ENCODE measurements at places on chromosomes 5 and 9.
A peak's percentile ranks its signal among the peaks of the same experiment; 100 is the strongest.

DNA sequence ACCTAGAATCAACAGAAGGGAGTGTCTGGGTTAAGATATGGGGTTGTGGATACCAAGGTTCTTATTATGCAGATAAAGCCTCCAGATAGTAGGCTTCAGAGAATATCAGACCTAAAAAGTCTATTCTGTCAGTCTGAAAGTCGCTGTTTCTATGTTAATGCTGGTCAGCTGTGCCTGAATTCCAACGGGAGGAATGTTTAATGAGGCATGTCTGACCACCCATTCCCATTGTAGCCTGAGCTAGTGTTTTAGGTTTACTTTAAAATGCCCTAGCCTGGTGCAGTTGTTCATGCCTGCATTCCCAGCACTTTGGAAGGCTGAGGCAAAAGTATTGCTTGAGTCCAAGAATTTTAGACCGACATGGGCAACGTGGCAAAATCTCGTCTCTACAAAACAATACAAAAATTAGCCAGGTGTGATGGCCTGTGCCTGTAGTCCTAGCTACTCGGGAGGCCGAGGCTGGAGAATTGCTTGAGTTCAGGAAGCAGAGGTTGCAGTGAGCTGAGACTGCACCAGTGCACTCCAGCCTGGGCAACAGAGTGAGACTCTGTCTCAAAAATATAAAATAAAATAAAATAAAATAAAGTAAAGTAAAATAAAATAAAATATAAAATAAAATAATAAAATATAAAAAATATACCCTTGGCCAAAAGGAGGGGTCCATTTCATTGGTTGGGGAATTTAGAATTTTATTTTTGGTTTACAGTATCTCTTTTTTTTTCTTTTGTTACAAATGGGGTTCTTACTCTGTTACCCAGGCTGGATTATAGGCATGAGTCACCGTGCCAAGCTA, 7.8 kb upstream of the SOX30 start:
- DNase-seq: no peak

- no peak for DNase-seq
Observed at GRCh38 chr9:79403495-79403894, 168.3 kb upstream of the TLE4 start.

DNA sequence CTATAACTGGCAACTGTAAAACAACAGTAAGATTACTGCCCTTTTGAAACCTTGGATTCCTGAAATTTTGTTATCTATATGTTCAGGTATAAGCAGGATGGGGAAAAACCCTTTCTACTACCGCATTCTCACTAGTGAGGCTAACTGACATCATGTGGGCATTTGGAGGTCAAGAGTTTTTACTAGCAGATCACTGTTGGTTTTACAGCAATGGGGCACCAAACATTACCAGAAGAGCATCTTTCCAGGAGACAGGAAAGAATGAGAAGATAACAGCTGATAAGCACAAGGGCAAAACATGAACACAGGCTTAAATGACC, 20.9 kb upstream of the TTC33 start:
- DNase-seq: no peak

DNA sequence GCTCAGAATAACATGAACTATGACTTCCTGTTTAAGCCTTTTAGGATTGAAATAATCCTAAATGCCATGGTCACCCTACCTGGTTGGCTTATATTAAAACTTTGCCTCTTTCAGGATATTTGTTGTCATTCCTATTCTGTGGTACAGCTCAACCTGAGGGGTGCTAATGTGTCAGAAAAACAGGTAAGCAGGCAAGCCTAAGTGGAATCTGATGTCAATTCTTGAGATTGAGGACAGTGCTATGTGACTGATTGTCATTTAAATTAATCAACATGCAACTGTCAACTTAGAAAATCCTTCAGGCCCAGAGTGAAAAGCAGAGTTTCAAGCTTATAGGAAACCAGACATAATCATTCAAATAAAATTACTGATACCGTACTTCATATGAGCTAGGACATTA, 2.6 kb upstream of the RORB start:
- no peak for DNase-seq

DNA sequence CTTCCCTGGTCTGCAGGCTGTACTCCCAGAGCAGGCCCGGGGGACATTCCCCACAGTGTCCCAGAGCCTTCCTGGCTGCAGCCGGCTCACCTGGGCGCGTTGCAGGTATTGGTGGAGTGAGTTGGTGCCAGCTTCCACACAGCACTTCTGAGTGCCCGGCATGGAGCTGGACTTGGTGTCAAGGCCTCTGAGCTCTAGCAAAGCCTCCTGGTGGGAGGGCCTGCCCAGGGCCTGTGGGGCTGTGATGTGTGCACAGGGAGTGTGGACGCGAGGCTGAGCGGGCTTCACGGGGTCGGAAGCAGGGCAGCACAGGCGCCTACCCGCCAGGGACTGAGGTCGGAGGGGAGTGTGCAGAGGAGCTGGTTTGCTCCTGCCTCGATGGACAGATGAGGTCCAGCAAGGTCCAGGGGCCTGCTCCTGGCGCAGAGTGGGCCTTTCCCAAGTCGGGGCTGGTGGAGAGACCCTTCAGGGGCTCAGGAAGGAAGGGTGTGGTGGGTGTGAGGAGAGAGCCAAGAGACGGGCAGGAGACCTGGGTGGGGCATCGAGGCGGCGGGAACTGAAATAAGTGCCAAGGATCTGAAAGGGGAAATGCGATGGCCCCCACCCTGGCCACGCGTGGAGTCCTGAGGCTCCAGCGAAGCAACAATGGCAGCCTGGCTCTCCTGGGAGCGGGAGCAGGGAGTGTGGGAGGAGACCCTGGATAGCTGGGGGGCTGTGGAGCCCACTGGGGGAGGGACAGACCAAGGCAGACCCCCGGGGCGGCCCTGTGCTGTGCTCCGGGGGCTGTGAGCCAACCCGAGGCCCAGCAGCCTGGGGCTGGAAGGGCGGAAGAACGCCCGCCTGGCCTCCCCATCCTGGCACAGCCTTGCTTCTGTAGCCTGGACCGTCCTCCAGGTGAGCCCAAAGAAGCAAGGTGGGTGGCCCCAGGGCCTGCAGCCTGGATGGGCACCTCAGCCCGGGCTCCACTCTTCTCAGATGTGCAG, 78.4 kb downstream of the RXRA start:
- DNase-seq: no peak

GRCh38 chr5:127867022-127867783, 164.0 kb downstream of the CCDC192 start:
- no peak for DNase-seq

- DNase-seq: no peak
Observed at GRCh38 chr5:169301986-169302385, 1.0 kb upstream of the SLIT3 start.

DNA sequence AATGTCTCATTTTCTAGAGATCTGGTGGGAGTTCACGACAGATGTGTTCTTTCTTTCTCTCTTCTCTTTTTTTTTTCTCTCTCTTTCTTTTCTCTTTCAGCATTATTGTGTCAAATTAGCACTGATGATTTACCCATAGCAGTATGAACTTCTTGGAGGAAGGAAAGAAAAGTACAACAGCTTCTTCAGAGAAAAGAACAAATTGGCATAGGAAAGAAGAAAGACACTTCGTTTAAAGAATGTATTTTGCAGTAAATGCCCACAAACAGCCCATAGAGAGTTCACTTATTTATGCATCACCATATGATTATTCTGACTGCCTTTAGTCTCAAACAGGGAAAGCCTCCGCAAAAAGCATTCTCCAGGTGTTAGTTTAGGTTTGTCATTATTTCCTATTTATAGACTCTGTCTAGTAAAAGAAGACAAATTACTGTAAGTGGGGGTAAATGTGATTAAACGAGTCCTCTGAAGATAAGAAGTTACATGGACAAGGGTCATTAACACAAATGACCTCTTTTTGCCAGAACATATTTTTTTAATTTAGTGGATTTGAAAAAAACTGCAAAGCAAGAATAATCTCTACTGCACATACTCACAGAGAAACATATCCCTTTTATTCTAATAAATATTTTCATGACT, 68.0 kb downstream of the POU5F2 start:
- DNase-seq: no peak

DNA sequence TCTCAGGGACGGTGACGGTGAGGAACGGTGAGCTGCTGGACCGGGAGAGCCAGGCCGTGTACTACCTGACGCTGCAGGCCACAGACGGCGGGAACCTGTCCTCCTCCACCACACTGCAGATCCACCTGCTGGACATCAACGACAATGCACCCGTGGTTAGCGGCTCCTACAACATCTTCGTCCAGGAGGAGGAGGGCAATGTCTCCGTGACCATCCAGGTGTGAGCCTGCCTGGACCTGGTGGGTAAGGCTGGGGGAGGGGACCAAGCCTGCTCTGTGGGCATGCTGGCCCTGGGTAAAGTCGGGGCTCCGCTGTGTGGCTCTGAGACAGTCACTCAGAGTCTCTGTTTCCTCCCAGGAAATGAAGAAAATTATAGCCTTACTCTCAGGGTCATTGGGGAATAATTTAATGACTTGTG, 29.3 kb downstream of the CDHR2 start:
- DNase-seq: no peak

GRCh38 chr5:61783481-61783880, 451.4 kb downstream of the ZSWIM6 start:
- DNase-seq: no peak

DNA sequence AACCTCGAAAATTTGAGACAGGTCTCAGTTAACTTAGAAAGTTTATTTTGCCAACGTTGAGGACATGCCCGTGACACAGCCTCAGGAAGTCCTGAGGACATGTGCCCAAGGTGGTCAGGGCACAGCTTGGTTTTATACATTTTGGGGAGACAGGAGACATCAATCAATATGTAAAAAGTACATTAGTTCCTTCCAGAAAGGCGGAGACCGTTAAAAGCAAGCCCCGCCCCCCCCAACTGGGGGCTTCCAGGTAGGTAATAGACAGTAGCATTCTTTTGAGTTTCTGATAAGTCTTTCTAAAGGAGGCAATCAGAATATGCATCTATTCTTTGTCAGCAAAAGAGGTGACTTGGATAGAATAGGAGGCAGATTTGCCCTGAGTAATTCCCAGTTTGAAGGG, 599 bp upstream of the MOCS2 start:
- DNase-seq: no peak

- no peak for DNase-seq
Observed at GRCh38 chr5:157610990-157611389, 35.4 kb upstream of the ADAM19 start.

DNA sequence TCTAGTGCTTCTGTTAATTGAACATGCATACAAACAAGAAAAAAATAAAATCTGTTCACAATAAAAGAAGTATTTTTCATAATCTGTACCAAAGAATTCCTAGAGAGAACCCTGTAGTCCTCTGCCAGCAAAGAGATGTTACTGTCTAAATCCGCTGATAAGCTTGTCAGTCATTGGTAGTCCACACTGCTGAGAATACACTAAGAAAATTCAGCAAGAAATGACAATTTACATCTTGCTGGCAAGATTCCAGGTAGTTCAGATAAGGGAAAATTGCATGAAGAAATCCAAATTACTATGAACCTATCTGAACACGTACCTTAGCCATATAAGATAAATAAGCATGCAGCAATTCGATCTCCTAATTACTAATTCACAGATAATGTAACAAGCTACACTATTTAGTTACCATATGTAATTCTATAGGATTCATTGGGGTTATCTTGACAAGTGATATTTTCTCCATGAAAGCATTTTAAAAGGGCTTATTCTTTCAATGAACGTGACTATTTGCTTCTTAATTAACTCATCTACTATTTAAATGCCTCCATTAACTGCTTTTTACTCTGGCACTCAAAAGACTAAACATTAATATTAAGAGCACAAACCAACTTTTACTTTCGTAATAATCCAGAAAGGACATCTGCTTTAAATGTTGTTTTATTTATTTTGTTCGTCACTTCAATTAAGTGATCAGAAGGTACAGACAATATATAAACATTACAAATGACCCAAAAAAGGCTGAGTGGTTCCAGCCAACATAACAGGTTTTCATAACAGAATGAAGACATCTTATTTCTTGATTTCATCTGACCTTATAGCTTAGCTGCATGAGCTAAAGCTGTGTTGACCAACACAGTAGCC, 9.7 kb downstream of the MPDZ start:
- no peak for DNase-seq

DNA sequence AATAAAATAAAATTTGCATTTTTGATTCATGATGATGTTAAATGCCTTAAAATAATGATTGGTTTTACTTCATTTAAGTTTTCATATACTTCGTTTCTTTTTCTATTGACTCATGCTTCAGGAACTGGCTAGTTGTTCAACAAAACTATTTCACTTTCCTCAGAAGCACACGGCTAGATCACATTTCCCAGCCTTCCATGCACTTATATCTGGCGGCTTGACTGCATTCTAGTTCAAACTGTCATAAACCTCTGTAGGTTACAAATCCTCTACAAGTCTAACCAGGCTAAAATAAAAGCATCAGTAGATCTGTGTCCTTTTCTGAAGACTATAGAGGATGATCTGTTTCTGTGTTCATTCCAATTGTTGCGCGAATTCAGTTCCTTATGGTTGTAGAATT, 46.3 kb upstream of the CNTLN start:
- DNase-seq: no peak

GRCh38 chr9:4662108-4662988, at the start of gene PLPP6:
Gene PLPP6 (plus strand): TSS chr9:4662294. CDS start chr9:4662376, 82 bp downstream.
- DNase-seq: peak; percentile 25

GRCh38 chr5:102596951-102597350, 98.2 kb upstream of the SLCO6A1 start:
- DNase-seq: no peak

GRCh38 chr5:124981901-124982300, 235.5 kb upstream of the ZNF608 start:
- DNase-seq: no peak

- DNase-seq: no peak
Observed at GRCh38 chr9:121698627-121699570, 47.5 kb downstream of the DAB2IP start.

GRCh38 chr5:6578676-6579343, 54.0 kb downstream of the NSUN2 start:
- no peak for DNase-seq

GRCh38 chr5:50691399-50692016, 25.1 kb downstream of the PARP8 start:
- DNase-seq: no peak

- no peak for DNase-seq
Observed at GRCh38 chr5:420632-421286, 22.2 kb upstream of the EXOC3 start.

GRCh38 chr9:22528485-22528884, 81.9 kb downstream of the DMRTA1 start:
- DNase-seq: no peak

GRCh38 chr9:134294153-134295071, 31.8 kb upstream of the RXRA start:
- no peak for DNase-seq

GRCh38 chr5:133663397-133664054, 51.2 kb upstream of the FSTL4 start:
- no peak for DNase-seq

DNA sequence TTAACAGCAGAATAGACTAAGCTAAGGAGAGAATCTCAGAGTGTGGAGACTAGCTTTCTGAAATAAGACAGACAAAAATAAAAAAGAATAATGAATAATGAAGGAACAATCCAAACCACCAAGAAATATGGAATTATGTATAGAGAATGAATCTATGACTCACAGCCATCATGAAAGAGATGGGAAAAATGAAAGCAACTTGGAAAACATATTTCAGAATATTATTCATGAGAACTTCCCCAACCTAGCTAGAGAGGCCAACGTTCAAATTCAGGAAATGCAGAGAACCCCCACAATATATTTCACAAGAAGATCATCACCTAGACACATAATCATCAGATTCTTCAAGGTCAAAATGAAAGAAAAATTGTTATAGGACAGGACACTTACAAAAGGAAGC, 349.0 kb upstream of the MPDZ start:
- no peak for DNase-seq
